ENCODE measurements at places on chromosomes 3 and 15. TPM values are rescaled to one million over a fixed set of nuclear protein-coding genes. Genes with fewer than 3 reads are reported as not detected.

SERPINI2 gene
- not detected for total RNA-seq

ALAS1 gene
- 48.6 TPM for total RNA-seq

CCR8 gene
- total RNA-seq, result not detected

GOLGA6A gene
- not detected for total RNA-seq

PP2D1 gene
- not detected for total RNA-seq
